Activated T-cell treated with anti-CD3 and anti-CD28 coated beads for 48 hours (primary cell): ENCODE measurements at places on chromosomes 3 and 15.

DNA sequence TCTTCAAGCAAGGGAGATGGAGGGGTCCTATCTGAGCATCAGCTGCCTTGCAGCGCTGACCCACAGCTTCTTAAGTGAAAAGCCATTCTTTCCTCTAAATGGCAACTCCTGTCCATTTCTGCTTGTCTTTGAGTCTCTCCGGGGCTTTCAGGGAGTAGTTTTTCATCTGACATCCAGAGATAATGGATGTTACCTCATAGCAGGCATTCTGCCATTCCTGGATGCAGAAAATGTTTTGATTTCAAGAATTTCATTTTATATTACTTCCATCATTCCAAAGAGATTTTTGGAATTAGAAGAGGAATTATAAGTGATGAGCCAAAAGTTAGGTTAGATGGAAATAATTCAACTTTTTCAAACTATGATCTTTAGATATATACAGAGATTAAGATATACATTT lies 44.9 kb upstream of the GABRG3 start:
- no peak for DNase-seq

- no peak for DNase-seq
Observed at GRCh38 chr15:66170042-66170441, 83.5 kb downstream of the MEGF11 start.

DNA sequence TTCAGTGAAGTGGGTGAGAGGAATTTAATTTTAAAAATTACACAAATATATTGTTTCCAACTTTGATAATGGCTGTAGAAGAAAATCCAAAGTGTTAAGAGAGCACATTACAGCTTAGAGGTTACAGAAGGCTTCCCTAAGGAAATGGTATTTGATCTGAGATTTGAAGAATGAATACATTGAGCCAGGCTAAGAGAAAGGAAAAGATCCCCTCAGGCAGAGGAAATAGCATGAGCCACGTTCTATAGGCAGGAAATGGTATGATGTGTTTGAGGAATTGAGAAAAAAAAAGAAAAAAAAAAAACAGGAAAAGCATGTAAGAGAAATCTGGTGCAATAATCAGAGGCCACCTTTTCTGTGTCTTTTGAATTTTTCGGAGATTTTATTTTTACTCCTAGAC lies 48.6 kb downstream of the UNC13C start:
- DNase-seq, result no peak

DNA sequence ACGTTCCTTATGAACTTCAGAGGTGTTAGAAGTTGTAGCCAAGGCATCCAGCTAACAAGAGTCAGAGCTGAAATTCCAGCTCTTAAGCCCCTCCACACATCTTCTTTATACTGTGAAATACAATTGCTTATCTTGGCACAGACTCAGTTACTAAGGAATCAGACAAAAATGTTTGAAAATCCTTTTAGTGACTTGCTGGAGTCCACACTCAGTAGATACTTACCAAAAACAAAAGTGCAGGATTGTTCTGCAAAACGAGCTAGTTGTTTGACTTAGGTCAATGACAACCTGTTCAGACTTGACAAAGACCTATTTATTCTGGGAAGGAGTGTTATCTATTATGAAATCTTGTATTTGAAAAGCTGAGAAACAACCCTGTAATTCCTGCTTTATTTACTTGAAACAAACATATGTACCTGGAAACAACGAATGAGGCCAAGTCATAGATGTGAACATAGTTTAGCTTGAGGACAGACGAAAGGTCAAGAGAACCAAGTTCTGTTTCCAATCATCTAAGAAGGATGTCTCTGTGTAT lies 38.5 kb downstream of the B3GNT5 start:
- no peak for DNase-seq

DNA sequence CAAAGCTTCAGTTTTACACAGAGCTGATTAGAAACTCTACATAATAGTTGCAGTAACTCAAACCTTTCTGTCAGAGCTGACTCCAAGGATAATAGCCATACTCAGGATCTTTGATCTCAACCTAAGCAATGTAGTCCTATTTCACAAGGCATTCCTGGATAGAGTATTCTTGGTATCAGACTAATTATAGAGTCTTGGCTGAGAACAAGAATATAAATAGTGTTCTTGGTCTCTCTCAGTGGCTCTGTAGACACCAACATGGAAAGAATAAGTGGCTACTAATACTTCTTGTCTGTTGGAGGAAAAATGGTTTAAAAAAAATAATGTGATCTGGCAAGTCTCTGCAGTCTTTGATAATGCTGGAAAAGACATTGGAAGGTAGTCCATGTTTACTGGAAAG lies 55.7 kb downstream of the RIOX2 start:
- no peak for DNase-seq

GRCh38 chr15:62856466-62857246 lies 185.9 kb upstream of the TPM1 start:
- no peak for DNase-seq

DNA sequence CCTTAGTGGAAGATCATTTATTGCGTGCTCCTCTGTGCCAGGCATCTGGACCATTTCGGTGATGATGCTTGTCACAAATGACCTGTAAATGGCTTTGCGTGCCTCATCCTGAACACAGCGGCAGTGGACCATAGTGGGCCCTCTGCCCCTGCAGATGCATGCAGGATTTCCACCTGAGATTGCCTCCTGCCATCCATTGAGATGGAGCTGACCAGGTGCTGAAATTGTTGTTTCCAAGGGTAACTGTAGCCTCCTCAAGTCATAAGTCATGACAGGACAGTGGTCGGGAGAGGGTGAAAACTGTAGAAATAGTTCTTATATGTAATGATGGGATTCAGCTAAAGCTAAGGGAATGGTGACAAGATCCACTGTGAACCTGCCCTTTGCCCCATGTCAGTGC lies 35.5 kb downstream of the CLSTN2 start:
- no peak for DNase-seq

GRCh38 chr3:152346740-152347139 lies 78.0 kb downstream of the MBNL1 start:
- no peak for DNase-seq

GRCh38 chr3:81435050-81435449 lies 326.4 kb downstream of the GBE1 start:
- no peak for DNase-seq
